ENCODE measurements at places on chromosomes 11 and 22.

DNA sequence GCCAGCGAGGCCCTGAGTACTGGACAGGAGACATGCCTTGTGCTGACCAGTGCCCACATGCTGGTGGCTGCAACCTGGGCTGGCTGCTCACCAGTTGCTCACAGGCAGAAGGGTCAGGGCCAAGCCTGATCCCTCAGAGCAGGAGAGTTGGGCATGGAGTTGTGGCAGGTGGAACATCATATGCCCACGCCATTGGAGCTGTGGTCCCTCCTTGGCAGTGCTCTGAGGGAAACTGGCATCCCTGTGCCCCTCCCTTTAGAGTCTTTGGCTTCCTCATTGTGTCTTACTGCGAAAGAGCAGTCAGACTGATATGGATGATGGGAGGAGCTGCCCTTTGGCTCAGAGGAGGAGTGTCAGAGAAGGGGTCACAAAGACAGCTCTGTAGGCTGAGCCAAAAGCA lies 3.1 kb upstream of the MYEOV start:
- no peak for DNase-seq

DNA sequence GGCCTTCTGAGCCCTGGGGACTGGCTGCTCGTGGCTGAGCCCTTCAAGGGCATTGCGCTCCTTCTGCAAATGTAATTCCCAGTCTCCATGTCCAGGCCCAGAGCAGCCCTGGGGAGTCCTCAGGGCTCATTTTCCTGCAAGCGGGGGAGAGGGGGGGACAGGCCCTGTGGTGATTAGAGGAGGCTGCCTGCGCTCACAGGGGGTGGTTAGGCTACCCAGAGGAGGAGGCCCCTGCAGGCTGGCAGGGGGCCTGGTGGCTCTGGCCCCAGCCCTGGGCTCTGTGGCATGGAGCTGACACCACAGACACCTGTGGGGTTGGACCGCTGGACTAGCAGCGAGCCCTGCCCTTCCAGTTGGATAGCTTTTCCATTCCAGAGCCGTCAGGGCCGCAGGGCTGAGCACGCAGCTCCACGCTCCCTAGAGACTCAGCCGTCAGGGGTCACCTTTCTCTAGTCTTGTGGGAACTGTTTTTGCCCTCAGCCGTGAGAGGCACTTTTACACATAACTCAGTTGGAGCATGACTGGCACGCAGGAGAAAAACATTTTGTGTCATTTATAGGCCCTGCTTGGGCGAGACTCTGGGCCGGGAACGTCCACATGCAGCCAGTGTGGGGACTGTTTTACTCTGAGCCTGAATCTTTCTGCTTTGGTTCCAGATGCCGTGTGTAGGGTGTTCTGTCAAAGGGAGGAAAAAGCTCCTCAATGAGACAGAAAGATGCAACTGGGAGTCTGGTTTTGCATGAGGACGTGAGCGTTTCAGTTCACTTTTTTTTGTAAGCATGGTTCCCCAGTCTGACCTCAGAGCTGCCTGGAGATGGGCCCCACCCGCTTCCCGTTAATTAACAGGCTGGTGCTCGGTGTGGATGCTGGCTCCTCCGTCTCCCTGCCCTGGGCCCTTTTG lies 58.1 kb downstream of the LRP5 start:
- no peak for DNase-seq

GRCh38 chr22:31135706-31136105 lies 4.6 kb downstream of the PLA2G3 start:
- DNase-seq, result no peak

DNA sequence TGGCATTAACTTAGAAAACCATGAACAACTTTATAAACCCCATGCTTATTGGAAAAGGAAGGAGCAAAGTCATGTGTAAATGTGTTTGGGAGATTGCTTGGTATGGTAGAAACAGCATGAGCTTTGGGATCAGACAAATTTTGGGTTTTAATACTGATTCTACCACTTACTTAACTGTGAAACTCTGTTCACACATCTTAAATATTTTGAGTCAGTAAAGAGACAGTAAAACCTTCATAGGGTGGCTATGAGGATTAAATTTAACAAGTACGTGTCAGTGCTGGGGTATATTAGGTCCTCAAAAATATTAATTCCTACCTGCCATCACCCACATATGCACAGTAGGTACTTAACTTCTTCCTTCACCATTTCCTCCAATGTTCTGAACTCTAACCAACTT lies 96.5 kb downstream of the CD44 start:
- DNase-seq, result no peak

DNA sequence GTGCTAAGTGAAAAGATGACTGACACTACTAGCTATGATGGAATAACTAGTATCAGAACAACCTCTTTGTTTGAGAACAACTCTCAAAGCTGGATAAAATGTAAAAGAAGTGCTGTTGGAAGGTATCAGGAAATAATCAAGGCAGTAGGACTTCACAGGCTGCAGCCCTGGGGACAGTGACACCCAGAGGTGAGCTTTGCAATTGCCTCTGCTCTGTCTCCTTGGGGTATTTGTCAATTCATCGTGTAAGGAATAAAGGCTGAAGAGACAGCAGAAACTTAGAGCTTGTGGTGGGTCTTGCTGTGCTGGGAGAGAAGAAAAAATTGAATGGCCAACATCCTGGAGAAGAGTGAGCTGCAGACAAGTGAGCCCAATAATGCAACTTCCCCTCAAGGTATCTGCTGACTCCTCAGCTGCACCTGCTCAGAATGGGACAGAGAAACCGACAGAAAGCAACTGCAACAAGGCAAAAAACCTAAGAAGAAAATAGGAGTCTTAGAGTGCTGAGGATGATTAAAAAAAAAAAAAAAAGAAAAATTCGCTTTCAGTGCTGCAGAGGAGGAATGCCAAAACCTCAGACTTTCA lies 141.1 kb downstream of the RCN1 start:
- peak; percentile 7 for DNase-seq

DNA sequence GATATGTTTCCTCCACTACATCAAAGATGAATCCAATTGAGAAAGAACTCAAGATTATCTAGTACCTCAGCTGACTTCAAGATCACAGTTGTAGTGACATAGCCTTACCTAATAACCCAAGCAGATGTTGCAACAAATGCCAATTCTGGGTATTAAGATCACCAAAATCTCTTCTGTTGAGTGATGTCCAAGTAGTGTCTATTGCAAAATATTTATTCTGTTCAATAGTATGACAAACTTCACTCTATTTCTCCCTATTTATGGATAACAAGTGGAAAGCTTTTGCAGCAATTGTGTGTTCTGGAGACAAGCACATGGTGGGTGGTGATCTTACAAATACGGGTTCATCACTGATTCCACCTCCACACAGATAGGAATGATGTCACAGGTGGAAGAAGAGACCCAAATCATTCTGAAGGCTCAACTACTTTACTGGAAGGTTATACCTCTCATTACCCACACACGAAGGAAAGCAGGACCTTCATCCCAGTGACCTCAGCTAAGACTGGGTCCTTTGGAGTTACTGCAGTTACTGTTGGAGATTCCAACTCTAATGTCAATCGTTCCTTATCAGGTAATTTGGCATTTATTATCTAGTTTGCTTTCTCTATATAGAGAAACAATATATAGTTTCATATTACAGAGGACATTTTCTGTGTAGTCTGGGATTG lies 72.0 kb downstream of the CD44 start:
- no peak for DNase-seq

- DNase-seq, result no peak
Measured at GRCh38 chr11:130308886-130309285, 5.8 kb downstream of the ZBTB44 start.

GRCh38 chr11:90428836-90429235 lies 206.0 kb upstream of the CHORDC1 start:
- no peak for DNase-seq

GRCh38 chr22:48492366-48493320 lies 1335.0 kb downstream of the BRD1 start:
- DNase-seq, result peak; percentile 91

DNA sequence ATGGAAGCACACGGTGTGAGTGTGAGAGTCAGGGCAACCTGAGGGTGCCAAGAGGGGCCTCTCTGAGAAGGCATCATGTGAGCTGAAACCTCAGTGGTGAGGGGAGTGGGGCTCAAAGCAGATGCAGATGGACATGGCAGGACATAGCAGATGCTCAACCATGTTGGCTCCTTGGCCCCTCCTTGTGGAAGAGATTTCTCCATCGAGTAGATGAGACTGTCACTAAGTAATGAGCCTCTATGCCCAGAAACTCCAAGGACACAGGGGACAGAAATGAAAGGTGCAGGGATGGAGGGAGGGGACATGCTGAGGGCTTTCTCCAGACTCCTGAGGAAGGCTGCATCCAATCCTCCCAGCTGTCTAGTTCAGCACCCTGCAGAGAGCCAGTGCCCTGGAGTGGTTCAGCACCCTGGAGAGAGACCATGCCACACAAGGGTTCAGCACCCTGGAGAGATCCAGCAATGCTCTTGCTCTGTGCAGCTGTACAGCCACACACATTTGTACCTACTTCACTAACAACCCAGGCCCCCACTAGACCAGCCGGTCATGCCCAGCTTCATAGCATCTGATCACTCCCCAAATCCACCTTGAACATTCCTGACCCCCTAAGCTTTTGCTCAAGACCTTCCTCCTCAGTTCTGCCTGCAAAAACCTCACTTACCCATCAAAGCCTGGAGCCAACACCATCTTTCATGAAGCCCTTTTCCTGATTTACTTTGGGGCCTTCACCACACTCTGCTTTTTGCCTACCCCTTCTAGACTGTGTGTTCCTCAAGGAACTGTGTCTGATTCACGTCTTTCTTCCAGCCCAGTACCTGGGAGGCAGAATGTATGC lies 252.0 kb downstream of the CTTN start:
- DNase-seq, result no peak

DNA sequence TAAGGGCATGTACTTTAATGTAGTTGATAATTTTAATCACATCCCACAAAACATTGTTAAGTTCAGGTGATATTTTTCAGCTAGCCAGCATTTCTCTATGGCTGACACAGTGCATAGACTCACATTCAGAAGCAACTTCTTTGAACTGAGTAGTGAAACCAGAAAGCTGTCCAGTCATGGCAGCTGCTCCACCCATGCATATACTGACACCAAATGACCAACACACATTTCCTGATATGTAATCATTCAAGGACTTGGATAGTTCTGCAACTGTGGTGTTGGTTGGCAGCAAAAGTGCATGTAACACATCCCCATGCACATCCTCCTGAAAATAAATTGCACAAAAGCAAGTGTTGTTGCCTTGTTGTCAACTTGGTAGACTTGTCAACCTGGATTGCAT lies 39.7 kb downstream of the CALCA start:
- DNase-seq, result no peak

DNA sequence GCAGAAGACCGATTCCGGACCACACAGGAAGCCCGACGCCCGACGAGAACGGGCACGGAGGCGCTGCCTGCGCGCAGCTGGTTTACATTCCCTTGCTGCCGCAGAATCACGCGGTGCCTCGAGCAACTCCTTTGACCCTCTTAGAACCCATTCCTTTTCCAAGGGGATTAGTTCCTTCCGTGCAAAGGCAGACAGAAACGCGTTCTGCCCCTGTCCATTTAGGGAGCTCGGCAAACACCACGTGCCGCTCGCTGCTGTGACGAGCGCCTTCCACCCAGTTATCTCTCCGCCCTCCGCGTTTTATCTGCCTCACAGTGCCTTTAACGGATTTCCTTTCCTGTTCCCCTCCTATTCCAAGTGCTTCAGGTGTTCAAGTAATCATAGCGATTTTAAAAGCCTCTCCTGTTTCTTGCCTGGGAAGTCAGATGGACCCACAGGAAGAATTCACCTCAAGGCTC lies 24.1 kb upstream of the MICAL3 start:
- DNase-seq, result no peak

GRCh38 chr11:34049028-34049427 lies 2.5 kb upstream of the CAPRIN1 start:
- no peak for DNase-seq

GRCh38 chr11:46559815-46560214 lies 34.0 kb downstream of the AMBRA1 start:
- no peak for DNase-seq

- DNase-seq, result peak; percentile 75
Measured at GRCh38 chr11:9613118-9613829, 39.8 kb downstream of the WEE1 start.

GRCh38 chr11:67627441-67627811 lies 2.3 kb downstream of the NUDT8 start:
- no peak for DNase-seq

DNA sequence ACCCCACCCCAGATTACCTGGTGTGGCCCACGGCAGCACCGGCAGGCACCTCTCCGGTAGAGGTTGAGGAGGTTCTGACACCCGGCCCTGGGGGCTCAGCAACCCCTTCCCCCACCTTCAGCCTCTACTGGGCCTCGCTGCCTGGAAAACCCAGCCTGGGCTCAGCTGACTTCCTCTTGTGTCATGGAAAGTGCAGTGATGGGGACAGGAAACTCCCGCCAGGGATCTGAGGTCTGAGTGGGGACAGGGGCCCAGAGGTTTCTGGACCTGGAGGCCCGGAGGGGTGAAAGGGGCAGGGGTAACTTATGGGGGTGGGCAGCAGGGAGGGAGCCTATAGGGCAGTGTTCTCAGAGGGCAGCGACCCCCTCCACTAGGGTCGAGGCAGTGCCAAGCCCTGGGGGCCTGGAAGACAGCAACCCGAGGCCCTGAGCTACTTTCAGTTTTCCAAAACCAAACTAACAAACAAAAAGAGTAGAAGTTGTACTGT lies 10.0 kb upstream of the CD5 start:
- no peak for DNase-seq

DNA sequence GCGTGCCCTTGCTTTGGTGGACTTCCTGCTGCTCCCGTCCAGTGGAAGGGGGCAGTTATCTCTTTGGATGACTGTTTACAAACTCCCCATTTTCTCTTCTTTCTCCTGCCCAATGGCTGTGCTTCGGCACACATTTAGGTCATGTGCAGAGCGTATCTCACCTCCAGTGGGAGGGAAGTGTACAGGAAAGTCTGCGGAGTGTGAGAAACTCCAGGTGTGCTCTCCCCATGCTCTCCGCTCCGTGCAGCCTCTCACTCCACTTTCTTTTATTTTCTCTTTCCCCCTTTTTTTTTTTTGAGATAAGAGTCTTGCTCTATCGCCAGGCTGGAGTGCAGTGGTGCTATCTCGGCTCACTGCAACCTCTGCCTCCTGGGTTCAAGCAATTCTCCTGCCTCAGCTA lies 11.9 kb upstream of the TEF start:
- no peak for DNase-seq

DNA sequence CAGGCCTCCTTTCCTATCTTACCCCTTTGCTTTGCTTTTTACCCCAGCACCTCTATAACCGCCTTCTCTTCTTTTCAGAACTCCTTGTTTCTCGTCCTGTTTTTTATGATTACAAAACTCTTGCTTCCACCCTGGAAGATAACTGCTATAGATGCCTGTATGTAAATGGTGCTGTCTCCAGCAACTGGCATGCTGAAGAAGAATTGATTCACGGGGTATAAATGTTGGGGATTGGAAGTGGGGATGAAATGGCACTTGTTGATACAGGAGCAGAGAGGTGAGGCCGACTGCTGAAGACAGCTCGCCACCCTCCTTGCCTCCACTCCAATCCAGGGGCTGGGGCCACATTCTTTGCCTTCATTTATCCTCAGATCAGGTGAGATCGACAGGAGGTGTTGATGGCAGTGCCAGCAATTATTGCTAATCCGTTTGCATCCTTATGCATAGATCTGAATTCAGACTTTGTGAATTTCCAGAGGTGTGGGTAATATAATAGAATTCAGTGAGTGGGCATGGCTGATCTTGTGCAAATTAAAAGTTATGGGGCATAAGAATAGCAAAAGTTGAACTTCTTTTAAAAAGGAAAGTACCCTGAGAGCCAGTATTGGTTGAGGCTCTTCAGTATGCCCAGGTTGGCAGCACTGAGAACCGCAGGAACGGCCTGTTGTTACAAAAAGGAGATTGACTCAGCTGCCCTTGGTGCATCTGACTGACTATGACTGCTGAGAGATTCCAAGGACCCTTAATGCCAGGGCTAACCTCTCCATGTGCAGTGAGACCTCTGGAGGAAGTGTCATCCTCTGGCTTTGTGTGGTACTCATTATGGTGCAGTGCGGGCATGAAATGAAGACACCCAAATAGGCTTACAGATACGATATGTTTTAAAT lies 5.3 kb downstream of the NEAT1 start:
- DNase-seq, result no peak
